ENCODE measurements at places on chromosomes 13 and 19.
A peak's percentile ranks its signal among the peaks of the same experiment; 100 is the strongest.

DNA sequence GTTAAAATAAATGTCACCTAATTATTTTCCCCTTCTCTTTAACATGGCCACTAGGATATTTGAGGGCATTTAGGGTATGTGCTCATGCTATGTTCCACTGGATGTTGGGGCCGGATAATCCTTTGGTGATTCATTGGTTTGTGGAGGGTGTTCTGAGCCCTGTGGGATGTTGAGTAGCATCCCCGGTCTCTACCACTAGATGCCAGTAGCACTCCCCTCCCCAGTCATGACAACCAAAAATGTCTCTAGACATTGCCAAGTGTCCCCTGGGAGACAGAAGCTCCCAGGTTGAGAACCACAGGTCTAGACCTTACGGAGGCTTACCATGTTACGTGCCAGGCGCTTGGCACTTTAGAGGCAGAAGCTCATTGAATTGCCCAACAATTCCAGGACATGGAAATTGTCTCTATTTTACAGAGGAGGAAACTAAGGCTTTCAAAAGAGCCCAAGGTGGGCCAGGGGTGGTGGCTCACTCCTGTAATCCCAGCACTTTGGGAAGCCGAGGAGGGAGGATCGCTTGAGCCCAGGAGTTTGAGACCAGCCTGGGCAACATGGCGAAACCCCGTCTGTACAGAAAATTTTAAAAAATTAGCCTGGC is 14.1 kb downstream of the SHANK1 start:
- no peak for DNase-seq
- H3K36me3 ChIP-seq: no peaks in the 10 kb centered on the region
- no peak overlapping the region for H3K4me3 ChIP-seq
- H3K27ac ChIP-seq: no peak overlapping the region

GRCh38 chr13:28704919-28705318 is 13.9 kb downstream of the SLC46A3 start:
- H3K36me3 ChIP-seq: no peaks in the 10 kb centered on the region
- no peaks in the 10 kb centered on the region for H3K27me3 ChIP-seq
- no peak overlapping the region for H3K27ac ChIP-seq
- no peaks in the 10 kb centered on the region for H3K4me1 ChIP-seq
- no peak for DNase-seq
- no peak overlapping the region for H3K4me3 ChIP-seq

GRCh38 chr19:6712692-6713670 is 7.5 kb downstream of the C3 start:
- no peaks in the 10 kb centered on the region for H3K36me3 ChIP-seq
- H3K27me3 ChIP-seq: no peaks in the 10 kb centered on the region
- H3K27ac ChIP-seq: no peak overlapping the region
- H3K4me3 ChIP-seq: no peak overlapping the region
- H3K4me1 ChIP-seq: no peaks in the 10 kb centered on the region
- no peak for DNase-seq

- no peaks in the 10 kb centered on the region for H3K36me3 ChIP-seq
- H3K4me3 ChIP-seq: no peak overlapping the region
- peak overlapping the region; percentile 90 for H3K27ac ChIP-seq
- H3K4me1 ChIP-seq: no peaks in the 10 kb centered on the region
These were observed 128.4 kb upstream of the SPRY2 start for GRCh38 chr13:80469105-80469852.

DNA sequence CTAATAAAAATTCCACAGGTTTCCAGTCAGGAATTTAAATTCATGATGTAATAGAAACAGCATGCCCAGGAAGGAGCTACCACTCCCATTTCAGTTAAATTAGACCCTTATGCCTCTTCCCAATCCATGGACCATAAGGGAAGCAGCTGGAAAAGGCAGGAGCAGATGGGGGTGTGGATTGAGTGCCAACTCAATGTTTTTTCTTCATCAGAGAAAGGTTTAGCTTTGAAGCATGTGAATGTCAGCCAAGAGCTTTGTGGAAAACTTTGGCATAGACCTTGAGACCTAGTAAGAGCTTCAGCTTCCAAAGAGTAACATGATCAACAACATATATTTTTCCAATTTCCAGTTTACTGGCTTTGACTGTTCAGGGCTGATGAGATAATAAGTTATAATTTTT is 2139.9 kb downstream of the PCDH9 start:
- H3K36me3 ChIP-seq: no peaks in the 10 kb centered on the region
- H3K27me3 ChIP-seq: no peaks in the 10 kb centered on the region
- no peak overlapping the region for H3K4me3 ChIP-seq
- no peak overlapping the region for H3K27ac ChIP-seq
- no peaks in the 10 kb centered on the region for H3K4me1 ChIP-seq
- DNase-seq: no peak

- no peaks in the 10 kb centered on the region for H3K4me1 ChIP-seq
- no peaks in the 10 kb centered on the region for H3K27me3 ChIP-seq
- no peaks in the 10 kb centered on the region for H3K36me3 ChIP-seq
- no peak overlapping the region for H3K27ac ChIP-seq
- no peak overlapping the region for H3K4me3 ChIP-seq
- peak; percentile 49 for DNase-seq
These were observed 154.2 kb upstream of the KLF12 start for GRCh38 chr13:74288361-74288911.

DNA sequence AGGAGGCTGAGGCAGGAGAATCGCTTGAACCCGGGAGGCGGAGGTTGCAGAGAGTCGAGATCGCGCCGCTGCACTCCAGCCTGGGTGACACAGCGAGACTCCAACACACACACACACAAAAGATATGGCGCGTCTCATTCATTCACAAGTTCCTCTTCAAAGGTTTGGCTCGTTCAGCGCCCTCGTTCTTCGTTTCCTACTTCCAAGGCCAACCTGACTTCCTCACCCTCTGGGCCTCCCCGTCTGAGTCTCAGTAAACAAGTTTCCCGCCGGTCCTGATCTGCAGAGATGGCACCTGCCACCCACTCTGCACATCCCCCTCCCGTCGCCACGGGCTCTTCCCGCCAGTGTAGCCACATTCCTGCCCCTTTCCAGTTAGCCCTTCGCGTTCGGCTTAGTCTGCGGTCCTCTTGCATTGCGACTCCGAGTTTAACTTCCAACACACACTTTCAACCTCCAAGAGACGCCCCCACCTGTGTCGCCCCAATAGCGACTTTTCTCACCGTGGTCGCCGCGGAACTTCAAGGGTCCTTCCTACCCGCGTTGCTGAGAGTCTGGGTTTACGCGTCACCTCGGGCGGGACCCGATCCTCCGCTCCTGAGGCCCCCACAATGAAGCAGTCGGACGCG is 1.3 kb upstream of the BSG start:
- no peak overlapping the region for H3K4me3 ChIP-seq
- peaks cover 3% of the 10 kb centered on the region for H3K4me1 ChIP-seq
- no peaks in the 10 kb centered on the region for H3K27me3 ChIP-seq

DNA sequence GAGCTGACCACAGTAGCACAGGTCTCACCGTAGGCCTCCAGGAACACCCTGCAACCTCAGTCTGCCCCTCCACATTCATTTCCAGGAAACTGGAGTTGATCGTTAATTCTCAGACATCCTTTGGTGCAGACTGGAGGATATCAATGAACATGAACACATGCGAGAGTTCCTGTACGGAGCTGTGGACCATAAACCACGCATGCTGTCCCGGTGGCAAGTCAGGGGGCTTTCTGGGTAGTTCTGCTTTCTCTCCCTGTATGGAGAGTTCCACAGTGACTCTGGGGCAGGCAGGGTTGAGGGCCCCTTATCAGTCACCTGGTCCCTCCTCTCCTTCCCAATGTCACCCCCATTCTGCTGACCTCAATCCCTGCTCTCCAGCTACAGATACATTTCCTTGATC is 55.5 kb upstream of the URI1 start:
- no peaks in the 10 kb centered on the region for H3K27me3 ChIP-seq
- H3K27ac ChIP-seq: no peak overlapping the region
- H3K4me1 ChIP-seq: no peaks in the 10 kb centered on the region
- peak; percentile 16 for DNase-seq

DNA sequence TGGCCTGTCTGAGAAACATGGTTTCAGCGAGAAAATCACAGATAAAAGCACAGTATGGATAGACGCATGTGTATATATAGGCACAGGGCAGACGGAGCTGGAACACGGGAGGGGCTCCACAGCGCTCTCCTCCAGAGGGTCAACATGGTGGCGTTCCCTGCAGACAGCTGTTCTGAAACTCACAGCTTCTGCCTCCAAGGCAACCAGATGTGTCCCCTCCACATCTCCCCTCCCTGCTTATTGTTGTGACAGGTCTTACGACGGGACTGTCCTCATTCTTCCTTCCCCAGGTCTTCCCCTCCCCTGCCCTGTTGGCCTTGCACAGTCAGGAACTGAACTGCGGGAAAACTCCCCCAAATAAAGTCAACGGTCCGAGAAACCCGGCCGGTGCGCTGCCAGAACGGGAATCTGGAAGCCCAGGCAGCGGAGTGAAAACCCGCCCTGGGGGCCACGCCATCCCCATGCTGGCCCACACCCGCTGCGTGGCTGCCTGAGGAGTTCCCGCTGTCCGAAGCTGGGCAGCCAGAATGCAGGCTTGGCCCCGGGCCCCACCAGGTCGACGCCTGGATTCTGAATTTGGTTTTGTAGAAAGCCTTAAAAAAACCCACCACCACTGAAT is 2.6 kb upstream of the TIMM13 start:
- H3K27me3 ChIP-seq: no peaks in the 10 kb centered on the region
- no peak for DNase-seq
- no peak overlapping the region for H3K4me3 ChIP-seq
- H3K27ac ChIP-seq: no peak overlapping the region
- H3K36me3 ChIP-seq: no peaks in the 10 kb centered on the region

GRCh38 chr19:43354305-43354627 is 780 bp downstream of the CD177 start:
- no peak for DNase-seq
- no peaks in the 10 kb centered on the region for H3K36me3 ChIP-seq
- H3K27me3 ChIP-seq: no peaks in the 10 kb centered on the region
- H3K4me3 ChIP-seq: no peak overlapping the region
- H3K4me1 ChIP-seq: no peaks in the 10 kb centered on the region
- no peak overlapping the region for H3K27ac ChIP-seq

- no peak overlapping the region for H3K27ac ChIP-seq
- H3K36me3 ChIP-seq: no peaks in the 10 kb centered on the region
- H3K4me3 ChIP-seq: no peak overlapping the region
- H3K27me3 ChIP-seq: no peaks in the 10 kb centered on the region
These were observed 713.6 kb upstream of the MIR17HG start for GRCh38 chr13:90633849-90634248.

DNA sequence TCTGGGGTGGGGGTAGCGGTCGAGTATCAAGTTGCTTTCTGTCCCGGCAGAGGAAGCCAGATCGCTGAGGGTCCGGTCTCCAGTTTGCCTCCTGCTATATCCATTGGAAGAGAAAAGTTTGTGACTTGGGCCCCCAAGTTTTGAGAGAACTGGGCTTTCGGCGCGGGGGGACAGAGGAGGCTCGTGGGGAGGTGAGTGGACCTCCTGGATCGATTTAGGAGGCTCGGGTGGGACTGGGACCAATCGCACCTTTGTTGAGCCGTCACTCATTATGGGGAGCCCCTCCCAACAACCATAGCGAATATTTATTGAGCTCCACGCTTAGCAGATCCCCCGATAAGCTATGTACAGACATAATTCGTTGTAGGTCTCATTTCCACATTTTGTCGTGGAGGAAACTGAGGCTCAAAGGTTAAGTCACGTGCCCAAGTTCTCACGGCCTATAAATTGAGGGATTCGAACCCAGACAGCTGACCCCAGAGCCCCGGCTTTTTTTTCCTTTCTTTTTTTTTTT is 909 bp downstream of the RFXANK start:
- H3K4me1 ChIP-seq: no peaks in the 10 kb centered on the region
- no peak for DNase-seq
- H3K4me3 ChIP-seq: peak overlapping the region; percentile 71
- peak overlapping the region; percentile 56 for H3K27ac ChIP-seq

DNA sequence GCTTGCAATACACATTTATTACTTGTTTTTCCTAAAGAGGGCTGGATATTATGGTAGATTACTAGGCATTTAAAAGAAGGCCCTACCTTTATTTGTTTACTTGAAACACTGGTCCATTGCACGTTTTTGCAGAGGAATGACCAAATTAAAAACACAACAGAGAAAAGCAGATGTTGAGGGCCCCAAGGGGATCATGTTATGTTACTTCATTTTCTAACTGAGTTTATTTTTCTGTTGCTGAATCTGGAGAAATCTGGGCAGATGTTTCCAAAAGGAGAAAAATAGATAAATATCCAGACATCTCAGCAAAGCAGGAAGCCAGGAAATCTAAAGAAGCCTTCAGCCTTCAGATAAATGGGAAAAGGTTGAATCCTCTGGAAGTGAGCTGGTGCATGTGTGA is 353.0 kb downstream of the NDFIP2 start:
- H3K27ac ChIP-seq: no peak overlapping the region
- no peaks in the 10 kb centered on the region for H3K4me1 ChIP-seq
- no peaks in the 10 kb centered on the region for H3K27me3 ChIP-seq
- H3K36me3 ChIP-seq: no peaks in the 10 kb centered on the region
- H3K4me3 ChIP-seq: no peak overlapping the region

DNA sequence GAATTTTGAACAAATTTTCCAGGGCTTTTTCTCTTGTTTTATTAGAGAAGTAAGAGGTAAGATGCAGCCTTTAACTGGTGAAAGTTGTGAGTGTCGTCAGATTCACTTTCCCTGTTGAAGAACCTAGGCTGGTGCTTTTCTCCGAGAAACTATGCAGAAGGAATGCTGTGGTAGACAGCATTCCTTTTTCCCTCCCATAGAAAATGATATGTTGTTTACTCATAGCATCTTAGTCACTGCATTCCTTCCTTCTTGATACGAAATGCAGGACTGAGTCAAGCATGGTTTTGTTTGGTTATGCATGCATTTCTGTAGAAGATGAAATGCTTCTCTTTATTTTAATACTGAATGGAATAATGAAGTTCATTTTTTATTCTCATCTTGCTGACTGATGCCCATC is 3.4 kb downstream of the ITGBL1 start:
- H3K4me3 ChIP-seq: no peak overlapping the region
- no peaks in the 10 kb centered on the region for H3K36me3 ChIP-seq
- peak overlapping the region; percentile 49 for H3K27ac ChIP-seq
- no peaks in the 10 kb centered on the region for H3K27me3 ChIP-seq

GRCh38 chr19:35708391-35708790 is 4.0 kb downstream of the ZBTB32 start:
- H3K27me3 ChIP-seq: no peaks in the 10 kb centered on the region
- no peaks in the 10 kb centered on the region for H3K4me1 ChIP-seq
- H3K4me3 ChIP-seq: no peak overlapping the region
- no peak for DNase-seq
- no peak overlapping the region for H3K27ac ChIP-seq

DNA sequence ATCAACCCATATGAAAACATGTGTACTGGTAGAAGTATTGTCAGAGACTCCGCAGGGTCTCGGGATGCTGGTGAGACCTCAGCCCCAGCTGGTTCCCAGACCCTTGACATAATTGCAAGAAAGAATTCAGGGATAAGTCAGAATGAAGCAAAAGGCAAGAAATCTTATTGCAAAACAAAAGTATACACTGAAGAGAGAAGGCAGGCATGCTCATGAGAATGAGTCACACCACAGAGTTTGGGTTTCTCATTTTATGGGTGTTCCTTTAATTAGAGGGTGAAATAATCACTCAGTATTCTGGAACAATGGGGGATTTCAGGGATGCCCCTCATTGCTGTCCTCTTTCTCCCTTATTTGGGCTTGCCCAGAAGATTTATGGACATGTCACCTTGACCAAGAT is 1423.8 kb upstream of the MIR17HG start:
- H3K36me3 ChIP-seq: no peaks in the 10 kb centered on the region
- H3K27ac ChIP-seq: no peak overlapping the region
- no peak overlapping the region for H3K4me3 ChIP-seq
- no peak for DNase-seq
- no peaks in the 10 kb centered on the region for H3K27me3 ChIP-seq

GRCh38 chr19:38021352-38021751 is 114.3 kb downstream of the SIPA1L3 start:
- no peak overlapping the region for H3K4me3 ChIP-seq
- no peak overlapping the region for H3K27ac ChIP-seq

GRCh38 chr19:6577476-6578125 is 13.3 kb downstream of the CD70 start:
- no peak overlapping the region for H3K27ac ChIP-seq
- no peak overlapping the region for H3K4me3 ChIP-seq
- H3K4me1 ChIP-seq: no peaks in the 10 kb centered on the region
- no peaks in the 10 kb centered on the region for H3K27me3 ChIP-seq
- no peaks in the 10 kb centered on the region for H3K36me3 ChIP-seq
